ENCODE measurements at places on chromosomes 11 and 22. TPM values are rescaled to one million over a fixed set of nuclear protein-coding genes. Genes with fewer than 3 reads are reported as not detected.

DNA sequence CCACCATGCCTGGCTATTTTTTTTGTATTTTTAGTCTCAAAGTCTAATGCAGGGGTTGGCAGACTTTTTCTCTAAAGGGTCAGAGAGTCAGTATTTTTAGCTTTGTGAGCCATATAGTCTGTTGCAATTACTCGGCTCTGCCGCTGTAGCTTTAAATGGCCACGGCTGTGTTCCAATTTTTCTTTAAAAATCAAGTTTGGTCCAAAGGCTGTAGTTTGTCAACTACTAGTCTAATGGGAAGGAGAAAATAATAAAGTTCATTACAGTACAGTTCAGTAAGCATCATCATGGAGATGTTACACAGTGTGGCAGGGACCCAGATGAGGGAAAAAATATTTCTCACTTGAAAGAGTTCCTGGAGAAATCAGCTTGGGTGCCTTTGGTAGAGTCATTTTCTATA, 107.6 kb downstream of the CSNK2A3 start:
- no peak for DNase-seq

DNA sequence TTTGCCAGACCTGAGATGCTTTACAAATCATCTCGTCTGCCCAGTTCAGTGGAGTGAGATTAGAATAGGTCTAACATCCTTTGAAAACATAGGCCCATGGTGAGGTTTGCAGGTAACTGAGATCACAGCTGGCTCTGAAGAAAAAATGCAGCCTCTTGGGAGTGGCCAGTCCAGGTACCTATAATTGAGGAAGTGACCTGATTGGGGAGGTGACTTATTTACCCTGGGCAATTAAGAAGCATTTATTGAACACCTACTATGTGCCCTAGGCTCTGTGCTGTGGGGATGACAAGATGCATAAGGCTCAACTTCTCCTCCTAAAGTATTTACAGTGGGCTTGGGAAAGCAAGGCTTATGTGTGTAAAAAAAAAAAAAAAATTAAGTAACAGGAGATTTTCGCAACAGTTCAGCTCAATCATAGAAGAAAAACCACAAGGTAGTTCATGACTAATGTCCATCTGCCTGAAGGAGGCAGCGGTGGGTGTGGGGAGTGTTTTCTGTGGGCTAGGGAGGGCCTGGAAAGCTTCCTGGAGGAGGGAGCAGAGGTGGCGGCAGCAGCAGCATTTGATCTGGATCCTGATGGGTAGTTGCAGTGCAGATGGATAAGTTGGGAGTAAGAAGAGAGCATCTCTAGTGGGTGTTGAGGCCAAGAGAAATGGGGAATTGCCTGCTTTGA, 16.1 kb downstream of the MICAL2 start:
- DNase-seq: peak; percentile 93

GRCh38 chr11:35166369-35167360, 27.7 kb downstream of the CD44 start:
- peak; percentile 93 for DNase-seq

DNA sequence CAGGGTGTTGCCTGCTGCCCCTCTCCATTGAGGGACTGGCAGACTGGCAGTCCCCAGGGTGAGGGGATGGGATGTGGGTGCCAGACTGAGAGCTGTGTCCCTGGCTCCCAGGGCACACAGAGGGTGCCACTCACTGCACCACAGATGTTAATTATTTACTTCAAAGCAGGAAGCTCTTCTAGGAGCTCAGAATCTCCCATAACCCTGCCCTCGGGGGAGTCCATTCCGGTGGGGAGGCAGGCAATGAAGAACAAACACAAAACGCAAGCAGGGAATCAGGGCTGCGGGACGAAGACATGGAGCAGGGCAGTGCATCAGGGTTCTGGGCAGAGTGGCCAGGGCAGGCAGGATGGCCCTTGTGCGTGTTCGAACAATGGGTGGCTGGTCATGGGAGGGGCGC, 24.4 kb upstream of the FLRT1 start:
- no peak for DNase-seq

DNA sequence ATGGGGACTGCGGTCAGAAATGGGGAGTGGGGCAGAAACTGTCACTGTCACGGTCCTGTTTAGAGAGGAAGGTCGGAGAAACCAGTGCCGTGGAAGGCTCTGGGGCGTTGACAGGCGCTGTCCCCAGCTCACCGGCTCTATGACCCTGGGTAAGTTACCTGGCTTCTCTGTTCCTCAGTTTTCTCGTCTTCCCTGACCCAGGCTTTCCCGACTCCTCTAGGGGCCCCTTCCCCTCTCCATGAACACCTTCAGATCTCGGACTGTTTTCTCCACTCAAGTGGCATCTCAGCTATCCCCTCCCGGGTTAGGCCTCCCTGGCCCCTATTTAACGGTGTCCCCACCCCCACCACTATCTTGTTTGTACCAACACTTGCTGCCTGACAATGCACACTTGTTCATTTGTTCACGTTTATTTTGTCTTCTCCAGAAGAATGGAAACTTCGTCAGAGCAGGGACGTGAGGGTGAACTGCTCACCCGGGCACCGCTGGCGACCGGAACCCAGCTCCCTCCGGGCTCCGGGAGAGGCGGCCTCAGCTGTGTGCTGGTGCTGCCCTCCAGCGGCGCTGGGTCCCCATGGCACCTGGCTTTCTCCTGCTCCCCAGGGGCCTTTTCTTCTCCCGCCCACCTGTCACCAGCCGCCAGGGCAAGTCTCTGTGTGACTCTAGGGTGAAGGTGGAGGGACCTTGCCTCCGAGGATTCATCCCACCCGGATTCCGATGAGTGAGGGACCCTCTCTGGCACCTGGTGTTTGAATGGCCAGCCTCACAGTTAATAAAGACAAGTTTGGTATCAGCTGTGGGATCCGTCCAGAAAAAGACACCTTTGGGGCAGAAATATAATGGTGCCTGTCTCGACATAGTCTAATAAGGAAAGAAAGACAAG, 33.1 kb upstream of the SLC35C1 start:
- peak; percentile 58 for DNase-seq

DNA sequence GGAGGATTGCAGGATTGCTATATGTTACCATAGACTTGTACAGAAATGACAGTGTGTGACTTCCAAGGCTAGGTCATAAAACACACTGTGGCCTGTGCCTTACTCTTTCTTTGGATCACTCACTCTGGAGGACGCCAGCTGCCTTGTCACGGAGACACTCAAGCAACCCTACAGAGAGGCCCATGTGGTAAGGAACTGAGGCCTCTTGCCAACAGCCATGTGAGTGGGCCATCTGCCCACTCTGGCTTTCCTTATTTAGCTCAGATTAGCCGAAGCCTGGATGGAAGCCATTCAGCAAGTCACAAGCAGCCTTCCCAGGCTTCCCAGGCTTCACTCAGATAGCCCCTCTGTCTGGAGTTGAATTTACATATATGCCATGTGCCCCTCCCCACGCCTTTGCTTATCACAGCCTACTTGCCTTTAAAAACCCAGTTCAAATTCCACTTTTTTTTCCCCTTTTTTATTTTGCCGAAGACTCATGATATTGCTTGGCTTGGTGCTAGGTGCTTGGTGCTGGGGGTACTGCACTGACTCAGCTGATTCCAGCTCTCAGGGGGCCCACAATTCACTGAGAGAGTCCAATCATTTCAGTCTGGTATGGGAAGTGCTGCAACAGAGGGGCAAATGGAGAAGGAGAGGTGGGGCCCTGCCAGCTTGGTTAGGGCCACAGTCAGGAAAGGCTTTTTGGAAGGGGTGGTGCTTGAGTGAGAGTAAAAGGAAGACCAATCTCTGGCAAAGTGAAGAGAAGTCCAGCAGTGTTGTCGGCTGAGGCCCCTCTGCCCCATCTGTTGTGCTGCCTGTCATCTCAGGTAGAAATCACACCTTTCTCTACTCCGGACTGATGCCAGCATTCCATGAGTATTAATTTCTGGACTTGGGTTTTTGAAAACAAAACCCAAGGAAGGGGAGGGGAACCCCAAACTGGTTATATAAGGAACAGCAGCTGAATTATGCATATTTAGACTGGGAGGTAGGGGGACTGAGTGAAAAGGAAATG, 14.5 kb upstream of the P4HA3 start:
- peak; percentile 94 for DNase-seq

GRCh38 chr11:126862664-126863243, 137.8 kb downstream of the KIRREL3 start:
- DNase-seq: no peak

DNA sequence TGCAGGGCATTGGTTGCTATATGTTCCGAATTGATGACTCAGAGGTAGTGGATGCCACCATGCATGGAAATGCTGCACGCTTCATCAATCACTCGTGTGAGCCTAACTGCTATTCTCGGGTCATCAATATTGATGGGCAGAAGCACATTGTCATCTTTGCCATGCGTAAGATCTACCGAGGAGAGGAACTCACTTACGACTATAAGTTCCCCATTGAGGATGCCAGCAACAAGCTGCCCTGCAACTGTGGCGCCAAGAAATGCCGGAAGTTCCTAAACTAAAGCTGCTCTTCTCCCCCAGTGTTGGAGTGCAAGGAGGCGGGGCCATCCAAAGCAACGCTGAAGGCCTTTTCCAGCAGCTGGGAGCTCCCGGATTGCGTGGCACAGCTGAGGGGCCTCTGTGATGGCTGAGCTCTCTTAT, 5.4 kb upstream of the TTC36 start:
- no peak for DNase-seq

- peak; percentile 19 for DNase-seq
Observed at GRCh38 chr11:31995525-31996094, 95.3 kb upstream of the RCN1 start.

DNA sequence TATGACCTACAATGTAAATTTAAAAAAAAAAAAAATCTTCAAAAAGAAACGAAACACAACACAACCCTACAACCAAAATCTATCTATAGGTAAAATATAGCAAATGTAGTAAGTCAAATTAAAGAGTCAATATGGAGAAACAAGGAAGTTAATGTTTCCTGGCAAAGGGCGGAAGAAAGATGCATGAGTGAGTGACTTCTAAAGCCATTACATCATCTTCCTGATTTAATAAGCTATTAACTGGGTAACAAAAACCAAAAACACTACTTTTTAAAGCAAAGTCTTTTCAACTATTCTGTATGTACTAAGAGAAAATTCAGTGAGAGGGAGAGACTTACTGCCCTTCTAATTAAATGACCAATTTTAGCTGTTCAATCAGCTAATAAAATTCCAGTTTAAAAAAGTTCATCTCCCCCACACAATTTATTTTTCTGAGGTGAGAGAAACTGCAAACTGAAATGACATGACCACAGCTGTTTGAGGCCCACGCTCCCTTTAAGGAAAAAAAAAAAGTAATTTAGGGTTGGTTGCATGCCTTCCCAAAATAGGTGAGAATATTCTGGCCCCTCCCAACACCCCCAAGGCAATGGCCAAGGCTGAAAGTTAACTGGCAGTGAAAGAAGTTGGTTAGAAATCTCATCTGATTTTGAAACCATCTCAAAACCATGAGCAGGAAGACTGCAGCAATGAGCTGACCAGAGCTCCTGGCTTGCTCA, 5.9 kb downstream of the SF1 start:
- DNase-seq: no peak

- peak; percentile 46 for DNase-seq
Observed at GRCh38 chr11:122091835-122092234, 24.2 kb downstream of the BLID start.

DNA sequence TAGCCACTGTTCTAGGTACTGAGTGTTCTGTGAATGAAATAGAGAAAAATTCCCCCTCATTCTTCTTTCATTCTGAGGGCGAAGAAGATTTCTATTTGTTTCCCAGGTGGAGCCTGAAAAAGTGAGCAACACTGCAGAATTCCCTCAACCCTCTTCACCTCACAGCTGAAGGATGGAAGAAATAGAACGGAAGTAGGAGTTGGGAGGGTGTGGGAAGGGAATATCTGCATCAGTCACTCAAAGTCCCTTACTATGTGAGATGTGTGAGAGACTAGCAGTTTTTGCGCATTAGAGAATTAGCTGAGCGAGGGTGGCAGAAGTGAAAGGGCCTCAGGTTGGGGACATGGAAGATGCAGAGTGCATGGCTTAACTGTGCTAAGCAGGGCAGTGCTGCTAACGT, 88.4 kb downstream of the ENTHD1 start:
- no peak for DNase-seq

DNA sequence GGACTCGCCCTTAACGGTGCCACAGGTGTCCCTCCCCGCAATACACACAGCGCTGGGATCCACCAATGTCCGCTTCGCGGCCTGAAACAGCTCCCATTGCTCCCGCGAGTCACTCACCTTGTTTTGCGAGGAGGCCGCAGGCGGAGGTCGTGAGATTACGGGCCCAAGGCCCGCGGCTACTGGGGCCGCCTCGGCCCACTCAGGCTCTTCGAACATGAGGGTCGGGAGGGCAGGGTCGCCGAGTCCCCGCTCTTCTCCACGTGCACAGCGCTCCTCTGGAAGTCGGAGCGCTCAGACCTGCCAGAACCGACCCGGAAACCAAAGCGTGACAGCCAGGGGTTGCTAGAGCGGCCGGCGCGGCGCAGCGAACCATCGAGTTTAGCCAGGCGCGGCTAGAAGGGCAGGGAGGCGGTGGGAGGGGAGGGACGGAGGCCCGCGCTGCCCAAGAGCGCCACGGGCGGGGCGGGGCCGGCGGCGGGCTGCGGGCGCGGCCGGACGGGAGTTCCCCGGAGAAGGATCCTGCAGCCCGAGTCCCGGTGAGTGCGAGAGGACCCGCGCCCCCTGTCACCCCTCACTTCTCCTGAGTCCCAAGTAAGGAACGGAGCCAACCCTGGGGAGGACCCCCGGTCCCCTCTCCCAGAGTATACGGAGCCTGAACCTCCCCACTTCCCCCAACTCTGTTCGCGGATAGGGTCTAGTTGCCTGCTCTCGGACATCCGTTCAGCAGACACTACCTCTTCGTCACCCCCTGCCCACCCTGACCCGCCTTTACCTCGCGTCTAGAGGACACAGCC, at the start of the genes ILK and RRP8:
TSS of gene ILK (plus strand) at position 488 of the 794 bp plus-strand sequence. CDS start 498 bp downstream, outside the sequence.
TSS of gene RRP8 (minus strand) at position 330 of the 794 bp plus-strand sequence. CDS start at position 216, 114 bp downstream.
- DNase-seq: peak; percentile 86

GRCh38 chr11:15153231-15153630, 38.5 kb downstream of the INSC start:
- no peak for DNase-seq

GRCh38 chr22:39518144-39518786, 2.1 kb upstream of the ATF4 start:
- DNase-seq: peak; percentile 30

DNA sequence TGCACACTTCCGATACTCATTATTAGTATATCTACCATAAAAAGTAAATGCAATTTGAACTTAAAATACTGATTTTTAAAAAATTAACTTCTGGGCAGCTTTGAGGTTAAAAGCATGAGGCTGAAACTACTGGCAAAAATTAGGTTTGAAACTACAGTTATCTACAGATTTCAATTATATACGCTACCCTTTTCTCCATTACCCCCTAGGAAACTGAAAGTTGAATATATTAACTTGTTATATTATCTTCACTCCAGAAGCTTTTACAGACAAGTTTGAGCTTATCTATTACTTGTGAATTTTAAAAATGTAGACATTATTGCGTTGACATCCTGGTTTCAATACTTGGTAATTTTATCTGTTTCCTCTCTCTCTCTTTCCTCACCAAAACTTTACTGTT, 96.7 kb upstream of the DDI1 start:
- no peak for DNase-seq

- DNase-seq: no peak
Observed at GRCh38 chr22:40535642-40536041, 100.9 kb downstream of the MRTFA start.

CCDC87 gene
- total RNA-seq: 0.18 TPM

SF3A1 gene
- total RNA-seq: 36.9 TPM

KMT2A gene
- 21.1 TPM for total RNA-seq

IFITM1 gene
- total RNA-seq: 24.2 TPM

TSPAN18 gene
- 0.36 TPM for total RNA-seq

ZNF214 gene
- total RNA-seq: 2.5 TPM

APOBEC3G gene
- 6.7 TPM for total RNA-seq

LARGE1 gene
- 7.2 TPM for total RNA-seq

MRGPRX3 gene
- total RNA-seq: not detected

GRM5 gene
- total RNA-seq: under 0.01 TPM

CASP4 gene
- total RNA-seq: 91.9 TPM

WNT11 gene
- total RNA-seq: not detected

GGTLC2 gene
- total RNA-seq: not detected

KDELR3 gene
- 224 TPM for total RNA-seq
